ENCODE measurements at places on chromosomes 13 and 19.

GRCh38 chr13:41546372-41547190 lies 89.2 kb downstream of the RGCC start:
- DNase-seq, result no peak

GRCh38 chr13:77196052-77196618 lies 130.8 kb downstream of the MYCBP2 start:
- no peak for DNase-seq

- DNase-seq, result no peak
Measured at GRCh38 chr13:101474419-101474957, 22.0 kb downstream of the ITGBL1 start.

DNA sequence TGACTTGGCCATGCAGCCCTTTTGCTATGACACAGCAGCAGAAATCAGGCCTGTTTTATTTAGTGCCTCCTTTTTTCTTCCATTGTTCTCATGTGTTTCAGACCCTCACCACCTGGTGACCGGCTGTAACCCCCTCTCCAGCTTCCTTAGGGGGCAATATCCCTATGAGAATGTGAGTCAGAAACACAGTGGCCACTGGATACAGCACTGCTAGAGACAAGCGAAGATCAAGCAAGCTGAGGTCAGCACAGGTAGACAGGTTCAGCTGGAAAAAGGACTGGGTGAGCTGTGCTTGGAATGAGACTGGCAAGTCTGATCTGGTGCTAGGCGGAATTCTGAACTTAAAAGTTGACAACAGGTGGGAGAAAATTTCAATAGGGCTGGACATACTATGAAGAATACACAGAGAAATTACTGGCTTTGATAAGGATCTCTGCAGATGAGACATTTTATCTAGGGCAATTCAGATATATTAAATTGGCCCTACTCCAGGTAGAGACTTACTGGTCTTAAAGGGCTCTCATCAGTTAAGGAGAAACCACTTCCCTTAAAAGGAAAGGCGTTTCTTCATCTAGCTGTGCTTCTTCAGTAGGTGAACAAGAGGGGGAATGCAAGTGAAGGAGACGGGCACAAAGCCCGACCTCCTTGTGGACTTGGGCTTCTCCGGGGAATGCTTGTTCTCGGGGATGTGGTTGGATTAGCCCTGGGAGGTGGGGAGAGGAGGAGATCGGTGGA lies 83.3 kb downstream of the ERCC5 start:
- DNase-seq, result no peak

DNA sequence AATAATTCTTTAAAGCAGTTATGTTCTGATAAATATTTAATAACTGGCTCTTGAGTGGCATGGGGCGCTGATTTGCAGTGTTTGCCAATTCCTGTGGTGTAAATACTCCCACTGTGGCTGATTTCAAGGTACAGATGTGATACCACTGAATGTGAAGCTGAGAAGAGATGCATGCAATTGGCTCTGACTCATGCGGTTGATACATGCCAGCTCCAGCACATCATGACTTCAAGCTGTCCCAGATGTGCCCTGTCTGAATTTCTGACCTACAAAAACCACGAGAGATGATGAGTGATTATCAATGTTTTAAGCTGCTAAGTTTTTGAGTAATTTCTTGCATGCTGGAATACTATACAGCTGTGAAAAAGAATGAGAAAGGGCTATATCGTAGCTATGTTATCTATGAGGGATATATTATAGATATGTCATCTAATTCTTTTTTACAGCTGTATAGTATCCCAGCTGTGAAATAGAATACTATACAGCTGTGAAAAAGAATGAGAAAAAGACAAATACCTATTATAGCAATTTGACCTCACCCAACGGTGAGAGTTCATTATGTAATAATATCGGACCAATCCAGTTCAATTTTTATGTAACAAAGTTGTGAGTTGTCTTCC lies 7.6 kb upstream of the ACSBG2 start:
- DNase-seq, result no peak
